Activated CD8-positive, alpha-beta memory T cell treated with anti-CD3 and anti-CD28 coated beads, Interleukin-2, amount 10 ng/mL, durations not matched to agents 7 days and 5 days (primary cell): ENCODE measurements at places on chromosomes 1 and 21. TPM values are rescaled to one million over a fixed set of nuclear protein-coding genes. Genes with fewer than 3 reads are reported as not detected.

DNA sequence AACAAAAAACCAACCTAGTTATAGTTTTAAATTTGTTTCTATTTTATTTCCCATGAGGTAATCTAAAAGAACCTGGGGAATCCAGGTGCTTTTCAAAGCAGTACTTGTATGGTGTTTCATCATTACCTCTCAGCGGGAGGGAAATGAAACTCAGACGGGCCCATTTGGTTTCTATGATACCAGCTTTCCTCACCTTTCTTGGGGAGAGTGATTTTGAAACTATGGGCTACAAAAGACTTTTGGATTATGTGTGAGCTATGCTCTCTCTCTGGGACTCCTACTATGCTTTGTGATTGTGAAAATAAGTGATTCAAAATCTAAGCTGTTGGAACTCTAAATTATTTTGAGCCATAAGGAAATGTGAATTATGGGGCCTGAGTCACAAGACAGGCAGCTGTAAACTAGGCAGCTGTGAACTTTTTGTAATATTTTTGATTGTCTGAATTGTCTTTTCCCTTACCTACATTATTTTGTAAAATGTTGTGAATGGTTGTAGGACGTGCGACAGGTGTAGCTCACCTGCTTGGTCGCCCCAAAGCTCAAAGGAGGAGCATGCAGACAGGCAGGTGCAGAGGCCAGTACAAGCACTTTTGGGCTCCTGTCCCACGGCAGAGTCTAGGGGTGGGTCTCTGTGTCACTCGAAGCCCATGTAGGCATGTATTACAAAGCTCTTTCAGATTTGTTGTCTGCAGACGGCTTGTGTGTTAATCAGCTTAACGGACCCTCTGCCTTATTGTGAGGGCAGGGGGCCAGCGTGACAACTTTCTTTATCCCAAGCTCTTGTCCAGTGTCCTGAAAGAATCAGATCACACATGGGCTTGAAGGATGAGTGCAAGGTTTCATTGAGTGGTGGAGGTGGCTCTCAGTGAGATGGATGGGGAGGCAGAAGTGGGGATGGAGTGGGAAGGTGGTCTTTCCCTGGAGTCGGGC is 64.8 kb upstream of the BACH1 start:
- no peaks in the 10 kb centered on the region for H3K36me3 ChIP-seq
- H3K4me3 ChIP-seq = no peak overlapping the region
- H3K27ac ChIP-seq = no peak overlapping the region
- DNase-seq = no peak
- peaks cover 28% of the 10 kb centered on the region for H3K4me1 ChIP-seq

- H3K27ac ChIP-seq = no peak overlapping the region
- H3K4me3 ChIP-seq = no peak overlapping the region
- no peak for DNase-seq
- no peaks in the 10 kb centered on the region for H3K27me3 ChIP-seq
- H3K36me3 ChIP-seq = no peaks in the 10 kb centered on the region
Observed at GRCh38 chr1:237120683-237121082, 78.7 kb downstream of the RYR2 start.

- H3K36me3 ChIP-seq = peaks cover 10% of the 10 kb centered on the region
- no peak for DNase-seq
- H3K27me3 ChIP-seq = no peaks in the 10 kb centered on the region
Observed at GRCh38 chr1:204566583-204566955, 50.4 kb downstream of the MDM4 start.

DNA sequence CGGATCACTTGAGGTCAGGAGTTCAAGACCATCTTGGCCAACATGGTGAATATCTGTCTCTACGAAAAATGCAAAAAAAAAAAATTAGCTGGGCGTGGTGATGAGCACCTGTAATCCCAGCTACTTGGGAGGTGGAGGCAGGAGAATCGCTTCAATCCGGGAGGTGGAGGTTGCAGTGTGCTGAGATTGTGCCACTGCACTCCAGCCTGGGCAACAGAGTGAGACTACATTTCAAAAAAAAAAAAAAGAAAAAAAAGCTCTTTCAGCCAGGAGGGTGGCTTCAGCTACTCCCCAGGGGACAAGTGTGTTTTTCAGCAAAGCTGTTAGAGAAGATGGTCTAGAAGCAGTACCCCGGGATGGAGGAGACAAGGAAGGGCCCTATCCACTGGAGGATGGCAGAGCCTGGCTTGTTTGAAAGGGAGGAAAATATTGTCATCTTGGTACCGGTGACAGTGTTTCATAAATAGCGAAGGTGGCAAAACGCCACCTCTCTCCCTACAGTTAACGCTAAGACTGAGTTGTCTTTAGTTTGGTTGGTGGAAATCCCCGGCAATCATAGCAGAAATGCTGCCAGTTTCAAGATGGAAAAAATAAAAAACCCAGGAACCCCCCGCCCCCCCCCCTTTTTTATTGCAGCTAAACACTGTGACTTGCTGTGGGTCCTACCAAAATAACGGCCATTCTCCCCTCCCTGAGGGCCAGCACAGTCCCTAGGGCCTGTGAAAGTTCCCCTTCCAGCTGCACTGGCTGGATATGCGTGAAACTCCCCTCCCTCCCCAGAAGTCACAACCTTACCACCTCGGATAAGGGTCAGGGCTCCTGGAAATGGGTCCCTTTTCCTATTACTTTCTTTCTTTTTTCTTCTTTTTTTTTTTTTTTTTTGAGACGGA is 3.5 kb downstream of the PIK3CD start:
- H3K27me3 ChIP-seq = no peaks in the 10 kb centered on the region
- peak overlapping the region; percentile 88 for H3K27ac ChIP-seq
- peaks cover 49% of the 10 kb centered on the region for H3K36me3 ChIP-seq
- peaks cover 65% of the 10 kb centered on the region for H3K4me1 ChIP-seq
- H3K4me3 ChIP-seq = peak overlapping the region; percentile 91

- H3K27ac ChIP-seq = peak overlapping the region; percentile 90
- H3K36me3 ChIP-seq = peaks cover 62% of the 10 kb centered on the region
- H3K4me1 ChIP-seq = peaks cover 74% of the 10 kb centered on the region
- DNase-seq = no peak
- peak overlapping the region; percentile 59 for H3K4me3 ChIP-seq
Observed at GRCh38 chr1:42953182-42954180, 5.2 kb downstream of the SLC2A1 start.

GRCh38 chr1:207407655-207408260 is 46.4 kb upstream of the CR2 start:
- no peak overlapping the region for H3K4me3 ChIP-seq
- no peak overlapping the region for H3K27ac ChIP-seq
- peaks cover 27% of the 10 kb centered on the region for H3K4me1 ChIP-seq

- H3K4me1 ChIP-seq = no peaks in the 10 kb centered on the region
- no peak overlapping the region for H3K4me3 ChIP-seq
- H3K27me3 ChIP-seq = no peaks in the 10 kb centered on the region
- H3K36me3 ChIP-seq = peaks cover 32% of the 10 kb centered on the region
- no peak for DNase-seq
- no peak overlapping the region for H3K27ac ChIP-seq
Observed at GRCh38 chr21:36040389-36040788, 19.9 kb downstream of the SETD4 start.

- peaks cover 42% of the 10 kb centered on the region for H3K4me1 ChIP-seq
- peaks cover 44% of the 10 kb centered on the region for H3K36me3 ChIP-seq
- H3K27me3 ChIP-seq = no peaks in the 10 kb centered on the region
- peak overlapping the region; percentile 69 for H3K27ac ChIP-seq
Observed at GRCh38 chr21:34865400-34866241, 183.5 kb downstream of the RUNX1 start.

DNA sequence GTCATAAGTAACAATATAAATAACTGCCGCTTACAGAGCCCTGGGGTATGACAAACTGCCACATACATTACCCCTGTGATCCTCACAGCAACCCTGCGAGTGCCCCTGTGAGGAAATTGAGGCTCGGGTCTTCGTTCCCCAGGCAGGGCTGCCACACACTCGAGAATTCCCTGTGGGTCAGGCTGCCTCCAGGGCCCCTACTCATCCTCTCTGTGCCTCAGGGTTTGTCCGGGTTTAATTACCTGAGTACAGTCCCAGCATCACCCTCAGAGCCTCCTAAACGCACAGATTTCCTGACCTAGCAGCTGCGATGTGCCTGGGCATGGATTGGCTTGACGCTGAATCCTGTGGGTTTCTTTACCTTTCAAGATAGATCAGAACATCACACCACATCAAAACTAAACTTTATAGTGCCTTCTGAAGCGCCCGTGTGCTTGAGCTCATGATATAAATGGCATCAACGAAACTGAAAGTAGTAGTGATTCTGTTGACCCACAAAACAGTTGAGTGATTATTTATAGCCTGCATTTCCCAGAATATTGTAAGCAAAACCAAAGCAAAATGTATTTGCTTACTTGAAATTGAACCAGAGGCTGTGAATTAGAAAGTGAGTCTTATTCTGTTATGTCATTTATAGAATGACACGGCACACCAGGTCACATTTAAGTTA is 14.0 kb downstream of the SLC37A1 start:
- peak overlapping the region; percentile 71 for H3K4me3 ChIP-seq
- peak overlapping the region; percentile 90 for H3K27ac ChIP-seq
- peaks cover 16% of the 10 kb centered on the region for H3K36me3 ChIP-seq
- peak; percentile 73 for DNase-seq

GRCh38 chr1:69814926-69815325 is 247.2 kb downstream of the LRRC7 start:
- no peaks in the 10 kb centered on the region for H3K27me3 ChIP-seq
- no peak overlapping the region for H3K27ac ChIP-seq
- H3K4me3 ChIP-seq = no peak overlapping the region
- H3K36me3 ChIP-seq = no peaks in the 10 kb centered on the region
- DNase-seq = no peak

DNA sequence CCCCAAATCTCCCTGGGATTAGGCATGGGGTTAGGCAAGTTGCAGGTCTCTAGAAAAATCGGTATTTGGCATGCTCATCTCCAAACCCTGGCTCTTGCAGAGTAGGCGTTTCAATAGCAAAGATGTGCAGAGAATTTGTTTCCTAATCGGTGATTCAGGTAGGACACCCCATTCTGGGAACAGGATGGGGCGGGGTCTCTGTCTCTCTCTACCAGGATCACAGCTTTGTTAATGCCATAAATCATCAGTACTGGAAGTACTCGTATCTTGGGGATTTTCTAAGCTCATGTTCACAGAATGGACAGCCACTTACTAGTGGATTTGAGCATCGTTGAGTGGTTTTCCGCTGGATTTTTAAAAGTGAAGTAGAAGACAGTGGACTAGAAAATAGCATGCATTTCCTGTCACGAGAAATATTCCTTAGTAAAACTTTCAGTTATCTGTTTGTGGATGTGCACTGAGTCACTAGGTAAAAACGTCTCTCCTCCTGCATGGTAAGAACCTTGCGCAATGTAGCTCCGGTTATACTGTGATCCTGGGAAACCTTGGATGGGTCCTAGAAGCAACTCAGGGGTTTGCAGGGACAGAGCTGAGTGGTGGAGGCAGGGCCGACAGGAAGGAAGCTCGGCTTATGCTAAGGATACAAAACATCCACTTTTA is 5.1 kb downstream of the TMEM51 start:
- H3K27me3 ChIP-seq = peaks cover 42% of the 10 kb centered on the region
- H3K36me3 ChIP-seq = no peaks in the 10 kb centered on the region
- no peak overlapping the region for H3K4me3 ChIP-seq
- H3K27ac ChIP-seq = no peak overlapping the region

DNA sequence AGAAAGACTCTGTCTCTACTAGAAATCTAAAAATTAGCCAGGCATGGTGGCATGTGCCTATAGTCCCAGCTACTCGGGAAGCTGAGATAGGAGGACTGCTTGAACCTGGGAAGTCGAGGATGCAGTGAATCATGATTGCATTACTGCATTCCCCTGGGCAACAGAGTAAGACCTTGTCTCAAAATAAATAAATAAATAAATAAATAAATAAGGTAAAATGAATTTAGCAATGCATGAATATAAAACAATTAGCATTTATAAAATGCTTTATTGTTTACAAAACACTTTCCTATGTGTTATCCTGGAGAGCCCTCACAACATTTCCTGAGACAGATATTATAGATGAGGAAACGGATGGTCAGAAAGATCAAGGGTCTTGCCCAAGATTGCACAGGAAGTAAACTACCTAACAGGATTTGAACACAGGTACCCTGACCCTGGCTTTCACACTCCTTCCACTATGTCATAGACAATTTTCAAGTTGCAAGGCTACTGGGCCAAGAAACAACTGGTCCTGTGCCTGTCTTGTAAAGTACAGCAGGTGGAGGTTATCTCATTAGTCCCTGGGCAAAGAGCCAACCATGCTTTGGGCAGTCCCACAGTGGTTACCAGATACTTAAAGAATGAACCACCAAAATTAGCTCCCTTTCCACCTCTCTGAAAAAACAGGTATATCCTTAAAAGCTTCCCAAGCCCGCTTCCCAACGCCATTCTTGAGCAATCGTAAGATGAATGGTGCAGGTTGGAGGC is 15.4 kb upstream of the VSIG8 start:
- H3K27ac ChIP-seq = no peak overlapping the region
- no peaks in the 10 kb centered on the region for H3K27me3 ChIP-seq
- no peak overlapping the region for H3K4me3 ChIP-seq
- H3K4me1 ChIP-seq = no peaks in the 10 kb centered on the region
- DNase-seq = no peak
- H3K36me3 ChIP-seq = no peaks in the 10 kb centered on the region

DNA sequence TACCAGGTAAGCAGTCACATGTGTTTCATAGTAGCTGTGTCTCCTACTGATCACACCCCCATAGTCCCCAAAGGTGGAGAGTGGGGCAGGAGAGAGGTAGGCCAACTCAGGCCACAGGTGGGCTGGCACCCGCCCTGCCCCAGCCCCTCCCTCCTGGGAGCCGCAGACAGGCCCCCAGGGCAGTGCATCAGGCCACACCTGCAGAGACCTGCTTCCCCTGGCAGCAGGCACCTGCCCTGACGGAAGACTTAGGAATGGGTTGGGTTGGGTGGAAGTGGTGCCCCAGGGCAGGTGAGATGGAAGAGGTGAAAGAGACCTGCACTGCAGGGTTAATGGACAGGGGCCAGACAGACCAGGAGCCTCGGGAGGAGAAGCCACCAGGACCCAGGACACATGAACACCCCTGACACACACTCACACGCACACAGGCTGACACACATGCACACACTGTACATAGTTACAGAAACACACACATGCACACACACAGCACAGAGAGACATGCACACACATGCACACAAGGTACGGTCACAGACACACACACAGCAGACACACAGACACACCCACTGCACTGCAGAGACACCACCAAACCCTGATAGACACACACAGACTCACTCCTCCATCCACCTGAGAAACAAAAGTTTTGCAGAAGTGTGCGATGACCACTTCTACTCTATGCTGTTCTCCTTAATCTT is 1.7 kb upstream of the COL18A1 start:
- no peak for DNase-seq
- H3K27ac ChIP-seq = no peak overlapping the region
- peak overlapping the region; percentile 4 for H3K4me3 ChIP-seq
- H3K4me1 ChIP-seq = peaks cover 8% of the 10 kb centered on the region
- peaks cover 2% of the 10 kb centered on the region for H3K36me3 ChIP-seq

Gene RNU1-2
- total RNA-seq = 3,744 TPM

Gene ST6GALNAC3
- 0.26 TPM for total RNA-seq

Gene ZDHHC18
- total RNA-seq = 53.1 TPM

Gene KIAA1614
- total RNA-seq = 0.12 TPM

Gene AMIGO1
- total RNA-seq = 0.26 TPM

Gene CD48
- total RNA-seq = 332 TPM

Gene S100A9
- total RNA-seq = not detected
